ENCODE measurements at places on chromosomes 2 and 18.

- DNase-seq, result peak; percentile 32
These were observed 1.3 kb upstream of the KCMF1 start for GRCh38 chr2:84969511-84970209.

GRCh38 chr2:68266655-68267054, 14.3 kb upstream of the PPP3R1 start:
- DNase-seq, result no peak

DNA sequence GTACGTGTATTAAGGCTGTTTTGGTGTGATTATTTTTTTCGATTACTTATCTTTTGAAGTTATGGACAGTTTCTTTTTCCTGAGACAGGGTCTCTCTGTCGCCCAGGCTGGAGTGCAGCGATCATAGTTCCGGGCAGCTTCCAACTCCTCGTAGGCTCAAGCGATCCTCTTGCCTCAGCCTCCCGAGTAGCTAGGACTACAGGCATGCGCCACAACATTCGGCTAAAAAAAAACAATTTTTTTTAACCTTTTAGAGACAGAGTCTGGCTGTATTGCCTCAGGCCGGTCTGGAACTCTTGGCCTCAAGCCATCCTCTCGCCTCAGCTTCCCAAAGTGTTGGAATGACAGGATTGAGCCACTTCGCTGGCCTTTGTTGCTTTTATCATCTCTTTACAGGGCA, 945 bp downstream of the HAT1 start:
- peak; percentile 18 for DNase-seq

DNA sequence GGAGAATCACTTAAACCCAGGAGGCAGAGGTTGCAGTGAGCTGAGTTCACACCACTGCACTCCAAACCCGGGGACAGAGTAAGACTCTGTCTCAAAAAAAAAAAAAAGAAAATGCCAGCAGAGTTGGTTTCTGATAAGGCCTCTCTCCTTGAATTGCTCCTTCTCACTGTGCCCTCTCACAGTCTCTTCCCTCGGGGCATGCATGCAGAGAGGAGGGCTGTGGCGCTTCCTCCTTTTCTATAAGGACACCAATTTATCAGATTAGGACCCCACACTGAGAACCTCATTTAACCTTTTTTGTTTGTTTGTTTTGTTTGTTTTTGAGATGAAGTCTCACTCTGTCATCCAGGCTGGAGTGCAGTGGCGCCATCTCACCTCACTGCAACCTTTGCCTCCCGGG, 110.5 kb downstream of the ZFP36L2 start:
- DNase-seq, result no peak

- no peak for DNase-seq
These were observed 198.2 kb downstream of the NCKAP5 start for GRCh38 chr2:133369901-133370658.

- DNase-seq, result no peak
These were observed 120.4 kb downstream of the PDE11A start for GRCh38 chr2:177952151-177952550.

DNA sequence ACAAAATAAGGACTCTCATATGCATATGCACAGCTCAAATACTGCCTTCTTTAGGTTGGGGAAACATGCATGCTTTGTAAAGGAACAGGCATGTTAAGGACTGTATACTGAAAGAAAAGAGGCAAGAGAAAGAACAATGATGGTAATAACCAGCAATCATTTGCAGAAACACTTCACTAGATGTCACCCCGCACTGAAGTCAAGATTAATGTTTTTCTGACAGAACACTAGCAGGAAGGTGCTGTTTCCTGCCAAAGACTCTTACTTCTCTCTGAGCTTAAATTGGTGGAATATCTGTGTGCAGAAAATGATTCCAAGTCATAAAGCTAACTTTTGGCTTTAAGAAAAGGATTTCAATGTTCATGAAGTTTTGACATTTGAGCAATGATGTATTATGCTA, 19.3 kb upstream of the CSRNP3 start:
- DNase-seq, result no peak

DNA sequence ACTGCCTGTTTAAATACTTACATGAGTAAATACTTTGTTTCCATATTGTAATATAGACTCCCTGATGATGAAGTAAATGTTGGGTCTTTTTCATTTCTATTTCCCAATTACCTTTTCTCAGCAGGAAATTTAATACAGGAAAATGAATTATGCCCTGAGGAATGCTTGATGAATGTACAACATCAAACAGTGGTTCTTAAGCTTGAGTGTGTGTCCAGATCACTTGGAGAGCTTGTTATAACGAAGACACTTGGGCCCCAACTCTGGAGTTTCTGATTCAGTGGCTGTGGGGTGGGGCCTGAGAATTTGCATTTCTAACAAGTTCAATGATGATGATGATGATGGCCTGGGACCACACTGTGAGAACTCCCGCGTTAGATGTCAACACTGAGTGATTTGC, 7.1 kb upstream of the ME2 start:
- DNase-seq, result peak; percentile 93

DNA sequence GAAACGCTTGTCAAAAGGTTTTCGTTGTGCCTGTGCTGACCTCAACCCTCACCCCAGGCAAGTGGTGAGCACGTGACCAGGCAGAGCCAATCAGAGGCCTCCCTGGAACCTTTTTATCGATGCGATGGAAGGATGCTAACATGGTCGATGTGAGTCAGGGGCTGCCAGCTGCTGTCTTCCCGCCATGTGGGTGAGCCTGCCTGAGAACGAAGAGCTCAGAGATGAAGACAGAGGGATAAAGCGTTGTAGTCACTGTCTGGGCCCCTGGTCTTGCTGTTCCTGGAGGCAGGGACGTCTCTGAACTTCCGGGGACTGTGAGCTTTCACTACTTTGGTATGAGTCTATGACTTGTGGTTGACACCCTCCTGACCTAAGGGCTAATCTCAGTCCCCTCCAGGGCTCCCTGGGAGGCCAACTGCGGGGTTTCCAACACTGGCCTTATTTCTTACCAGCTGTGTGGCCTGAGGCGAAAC, 18.6 kb downstream of the DNMT3A start:
- no peak for DNase-seq

GRCh38 chr2:34570266-34570872, 971.3 kb upstream of the FAM98A start:
- peak; percentile 69 for DNase-seq

DNA sequence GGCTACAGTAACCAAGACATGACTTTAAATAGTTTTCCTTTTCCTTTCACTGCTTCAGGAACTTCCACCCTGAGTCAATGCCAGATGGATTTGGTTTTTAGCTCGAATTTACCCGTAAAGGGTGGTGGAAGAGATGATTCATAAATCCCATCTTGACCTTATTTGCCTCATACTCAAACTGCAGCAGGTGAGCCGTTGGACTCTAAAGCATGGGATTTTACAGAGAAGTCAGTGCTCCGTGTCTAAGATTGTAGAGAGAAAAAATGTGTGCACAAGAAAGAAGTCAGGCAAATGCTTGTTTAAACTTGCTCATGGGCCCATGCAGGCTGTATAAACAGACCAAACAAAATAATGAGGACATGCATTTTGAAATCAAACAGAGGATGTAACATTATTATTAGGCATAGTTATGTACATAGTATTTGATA, 369.7 kb upstream of the TRIB2 start:
- peak; percentile 97 for DNase-seq

GRCh38 chr2:105038383-105039061, 653 bp downstream of the MRPS9 start:
- DNase-seq, result peak; percentile 22

- DNase-seq, result no peak
These were observed 186.1 kb upstream of the SALL3 start for GRCh38 chr18:78793313-78794070.

- no peak for DNase-seq
These were observed 191.9 kb upstream of the GYPC start for GRCh38 chr2:126463892-126464674.

GRCh38 chr2:213243189-213244044, 40.8 kb upstream of the SPAG16 start:
- DNase-seq, result no peak

GRCh38 chr2:130319536-130319935, 23.2 kb upstream of the IMP4 start:
- peak; percentile 75 for DNase-seq

- no peak for DNase-seq
These were observed 62.9 kb upstream of the CYRIA start for GRCh38 chr2:16728351-16729136.

DNA sequence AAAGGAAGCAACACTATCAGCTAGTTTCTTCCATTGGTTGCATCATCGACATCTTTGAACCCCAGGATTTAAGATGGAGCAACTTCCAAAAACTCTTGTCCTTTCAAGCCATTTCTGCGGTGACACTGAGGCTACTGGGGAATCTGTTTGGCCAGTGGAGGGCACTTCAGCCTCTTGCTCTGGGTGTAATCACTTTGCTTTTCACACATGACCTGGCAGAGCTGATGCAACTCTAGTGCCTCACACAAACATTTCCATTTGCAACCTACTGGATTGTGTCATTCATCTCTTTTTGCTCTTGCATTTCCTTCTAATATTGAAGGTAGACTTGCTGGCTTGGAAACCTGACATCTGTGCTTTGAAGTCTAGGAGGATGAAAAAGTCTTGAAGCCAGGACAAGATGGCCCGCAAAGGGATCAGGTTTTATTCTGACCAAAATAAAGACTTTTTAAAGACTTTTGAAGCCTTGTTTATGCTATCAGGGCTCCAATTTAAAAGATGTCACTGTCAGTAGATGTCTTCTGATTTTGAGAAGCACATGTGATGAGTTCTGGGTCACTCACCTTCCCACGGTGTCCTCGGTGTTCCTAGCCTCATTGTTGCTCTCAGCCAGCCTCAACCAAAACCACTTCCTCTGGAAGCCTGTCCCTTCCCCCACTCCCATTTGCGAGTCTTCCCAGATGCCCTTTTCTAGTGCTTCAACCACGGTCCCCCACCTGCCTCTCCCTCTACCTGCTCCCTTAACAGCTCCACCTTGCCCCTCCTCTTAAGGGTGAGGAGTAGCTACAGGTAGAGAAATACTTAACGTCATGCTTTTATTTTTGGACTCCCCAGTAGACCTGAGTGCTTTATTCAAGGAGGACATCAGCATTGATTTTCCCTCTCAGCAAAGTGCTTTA, 69.7 kb upstream of the KCNE4 start:
- DNase-seq, result peak; percentile 70

DNA sequence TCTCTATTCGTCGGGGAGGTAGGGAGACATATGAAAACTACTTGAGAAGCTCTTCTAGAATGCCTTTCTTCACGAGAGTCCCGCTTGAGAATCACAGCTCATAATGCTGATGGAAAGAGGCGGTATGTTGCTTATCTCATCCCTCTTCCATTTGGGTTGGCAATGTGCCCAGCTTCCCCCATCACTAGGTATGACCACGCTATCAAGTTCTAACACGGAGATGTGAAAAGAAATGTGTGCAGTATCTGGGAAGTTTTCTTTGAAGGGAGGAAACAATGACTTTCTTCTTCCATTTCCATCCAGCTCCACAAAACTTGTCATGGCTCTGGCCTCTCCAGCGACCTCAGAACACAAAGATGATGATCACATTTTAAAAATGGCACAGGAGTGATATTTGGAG, 742.4 kb downstream of the DCDC2C start:
- DNase-seq, result peak; percentile 1

GRCh38 chr18:76459687-76460350, 35.2 kb downstream of the ZNF516 start:
- DNase-seq, result peak; percentile 100

GRCh38 chr18:379681-380330, 112.0 kb upstream of the THOC1 start:
- DNase-seq, result no peak

DNA sequence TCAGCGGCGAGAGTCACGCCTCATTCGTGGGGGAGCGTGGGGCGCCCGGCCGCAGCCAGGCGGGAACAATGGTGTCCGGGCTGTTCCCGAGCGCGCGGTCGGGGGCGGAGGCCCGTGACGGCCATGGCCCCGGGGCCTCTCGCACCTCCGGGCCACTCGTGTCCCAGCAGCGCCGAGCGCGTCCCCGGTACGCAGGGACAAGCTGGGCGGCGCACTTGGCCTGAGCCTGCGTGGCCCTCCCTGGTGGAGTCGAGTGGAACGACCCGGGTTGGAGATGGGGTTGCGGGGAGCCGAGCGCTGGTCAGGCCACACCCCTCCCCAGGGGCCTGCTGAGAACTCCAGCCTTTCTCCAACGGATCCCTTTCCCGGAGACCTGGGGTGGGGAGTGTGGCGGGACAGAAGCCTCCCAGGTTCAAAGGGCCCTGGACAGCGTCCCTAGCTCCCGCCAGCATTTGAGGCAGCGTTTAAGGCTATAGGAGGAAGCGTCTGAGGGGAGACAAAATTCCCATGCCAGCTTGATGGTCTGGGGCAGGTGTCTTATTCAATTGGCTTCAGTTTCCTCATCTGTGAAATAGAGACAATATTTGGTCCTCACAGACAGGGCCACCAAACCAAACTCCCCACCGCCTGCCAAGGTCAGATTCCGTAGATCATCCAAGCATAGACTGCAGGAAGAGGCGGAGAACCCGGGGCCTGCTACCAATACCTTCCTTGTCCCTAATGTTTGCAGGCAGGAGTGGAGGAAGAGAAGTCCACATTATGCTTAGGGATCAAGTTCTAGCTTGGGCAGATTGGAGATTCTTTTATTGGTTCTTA, 553 bp downstream of the CNDP2 start:
- DNase-seq, result peak; percentile 6

DNA sequence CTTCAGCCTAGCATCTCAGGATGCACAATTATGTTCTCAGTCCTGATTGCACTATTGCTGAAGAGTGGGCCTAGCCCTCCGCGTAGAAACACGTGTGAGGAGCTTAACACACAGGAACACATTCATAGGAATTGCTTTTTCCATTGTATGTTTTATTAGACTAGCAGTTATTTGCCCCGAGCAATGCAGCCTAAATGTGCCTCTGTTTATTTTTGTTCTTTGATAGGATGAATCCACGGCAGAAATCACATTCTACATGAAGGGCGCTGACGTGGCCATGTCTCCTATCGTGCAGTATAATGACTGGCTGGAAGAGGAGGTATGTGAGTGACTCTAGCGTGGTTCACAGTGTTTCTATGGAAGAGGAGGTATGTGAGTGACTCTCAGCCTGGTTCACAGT, 65.9 kb upstream of the NFATC1 start:
- DNase-seq, result no peak

- DNase-seq, result no peak
These were observed 1.7 kb downstream of the PJVK start for GRCh38 chr2:178452870-178453269.

- DNase-seq, result peak; percentile 73
These were observed 108.9 kb downstream of the CLIP4 start for GRCh38 chr2:29223851-29224692.

GRCh38 chr18:44958455-44958854, 277.8 kb downstream of the SETBP1 start:
- peak; percentile 81 for DNase-seq

DNA sequence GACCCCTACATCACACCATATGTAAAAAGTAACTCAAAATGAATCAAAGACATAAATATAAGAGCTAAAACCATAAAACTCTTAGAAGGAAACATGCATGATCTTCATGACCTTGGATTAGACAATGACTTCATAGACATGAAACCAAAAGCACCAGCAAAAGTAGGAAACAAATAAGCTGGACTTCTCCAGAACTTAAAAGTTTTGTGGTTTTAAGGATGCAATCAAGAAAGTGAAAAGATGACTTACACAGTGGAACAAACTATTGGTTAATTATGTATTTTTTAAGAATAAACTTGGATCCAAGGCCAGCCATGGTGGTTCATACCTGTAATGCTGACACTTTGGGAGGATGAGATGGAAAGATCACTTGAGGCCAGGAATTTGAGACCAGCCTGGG, 150.2 kb downstream of the GALNT1 start:
- DNase-seq, result no peak
